T-helper 2 cell (primary cell): ENCODE measurements at places on chromosomes 1 and 21.

DNA sequence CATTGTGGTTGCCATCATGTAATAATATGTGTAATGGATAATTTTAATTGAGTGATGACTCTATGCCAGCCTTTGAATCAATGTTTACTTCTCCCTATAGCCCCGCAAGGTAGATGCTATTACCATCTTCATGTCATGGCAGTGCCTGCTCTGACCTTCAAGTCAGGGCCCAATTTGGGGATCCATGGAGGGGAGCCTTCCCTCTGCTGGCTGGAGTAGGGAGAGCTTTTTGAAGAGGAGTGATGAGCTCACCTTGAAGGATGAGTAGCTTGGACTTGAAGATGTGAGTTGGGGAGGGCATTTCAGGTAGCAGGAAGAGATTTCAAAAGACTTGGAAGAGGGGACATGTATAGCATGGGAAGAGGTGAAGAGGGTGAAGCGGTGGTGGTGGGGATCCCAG, 189.2 kb downstream of the FOXD2 start:
- no peak for DNase-seq

- no peak for DNase-seq
These were observed 166.8 kb upstream of the IVNS1ABP start for GRCh38 chr1:185483664-185484450.

DNA sequence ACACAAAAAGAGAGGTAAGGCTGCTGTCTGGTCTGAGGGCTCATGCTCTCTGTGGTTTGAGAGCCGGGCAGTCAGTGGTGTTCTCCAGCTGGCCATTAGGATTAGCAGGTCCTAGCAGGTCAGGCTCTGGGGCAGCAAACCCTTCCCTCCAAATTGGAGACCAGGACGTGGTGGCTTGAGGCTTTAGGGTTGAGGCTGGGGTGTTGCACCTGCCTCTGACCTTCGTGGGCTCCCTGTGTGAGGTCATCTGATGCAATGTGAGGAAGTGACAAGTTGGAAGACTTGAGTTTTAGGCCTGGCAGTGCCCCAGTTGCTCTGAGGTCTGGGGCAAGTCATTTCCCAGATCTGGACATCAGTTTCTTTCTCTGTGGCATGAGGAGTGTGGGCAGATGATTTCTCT, 24.4 kb downstream of the SZRD1 start:
- no peak for DNase-seq

DNA sequence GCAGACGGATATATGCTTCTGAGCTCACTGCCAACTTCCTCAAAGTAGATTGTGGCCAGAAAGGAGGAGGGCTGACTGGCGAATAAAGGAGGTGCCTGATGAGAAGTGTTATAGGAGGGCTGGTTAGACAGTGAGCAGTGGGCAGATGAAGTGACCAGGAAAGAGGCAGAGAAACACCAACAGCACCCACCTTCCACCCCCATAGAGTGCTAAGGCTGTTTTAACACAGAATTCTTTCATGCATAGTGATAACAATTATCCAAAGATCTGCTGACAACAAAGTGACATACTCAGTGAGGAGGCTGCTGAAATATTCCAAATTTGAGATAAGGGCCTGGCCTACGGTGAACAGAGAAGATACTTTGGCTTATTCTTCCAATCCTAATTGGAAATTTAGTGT, 21.2 kb upstream of the MTR start:
- no peak for DNase-seq

DNA sequence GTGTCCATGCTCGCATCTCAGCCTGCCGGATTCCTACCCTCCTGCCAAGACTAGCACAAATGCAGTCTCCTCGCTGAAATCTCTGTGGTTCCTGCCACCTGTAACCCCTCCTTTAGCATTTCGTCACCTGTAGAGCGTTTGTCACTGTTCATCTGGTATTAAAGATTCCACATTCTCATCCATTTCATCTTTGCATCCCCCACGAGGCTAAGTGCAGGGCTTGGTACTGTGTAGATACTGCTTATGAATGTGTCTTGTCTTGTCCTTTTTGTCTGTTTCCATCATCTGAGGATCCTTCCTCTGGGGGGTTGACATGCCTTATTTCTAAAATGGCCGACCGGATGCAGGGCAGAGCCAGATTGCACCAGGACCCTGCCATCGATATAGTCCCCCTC, 53.7 kb upstream of the DNAJC6 start:
- no peak for DNase-seq

GRCh38 chr1:111553196-111553595, 49.8 kb upstream of the ADORA3 start:
- no peak for DNase-seq

DNA sequence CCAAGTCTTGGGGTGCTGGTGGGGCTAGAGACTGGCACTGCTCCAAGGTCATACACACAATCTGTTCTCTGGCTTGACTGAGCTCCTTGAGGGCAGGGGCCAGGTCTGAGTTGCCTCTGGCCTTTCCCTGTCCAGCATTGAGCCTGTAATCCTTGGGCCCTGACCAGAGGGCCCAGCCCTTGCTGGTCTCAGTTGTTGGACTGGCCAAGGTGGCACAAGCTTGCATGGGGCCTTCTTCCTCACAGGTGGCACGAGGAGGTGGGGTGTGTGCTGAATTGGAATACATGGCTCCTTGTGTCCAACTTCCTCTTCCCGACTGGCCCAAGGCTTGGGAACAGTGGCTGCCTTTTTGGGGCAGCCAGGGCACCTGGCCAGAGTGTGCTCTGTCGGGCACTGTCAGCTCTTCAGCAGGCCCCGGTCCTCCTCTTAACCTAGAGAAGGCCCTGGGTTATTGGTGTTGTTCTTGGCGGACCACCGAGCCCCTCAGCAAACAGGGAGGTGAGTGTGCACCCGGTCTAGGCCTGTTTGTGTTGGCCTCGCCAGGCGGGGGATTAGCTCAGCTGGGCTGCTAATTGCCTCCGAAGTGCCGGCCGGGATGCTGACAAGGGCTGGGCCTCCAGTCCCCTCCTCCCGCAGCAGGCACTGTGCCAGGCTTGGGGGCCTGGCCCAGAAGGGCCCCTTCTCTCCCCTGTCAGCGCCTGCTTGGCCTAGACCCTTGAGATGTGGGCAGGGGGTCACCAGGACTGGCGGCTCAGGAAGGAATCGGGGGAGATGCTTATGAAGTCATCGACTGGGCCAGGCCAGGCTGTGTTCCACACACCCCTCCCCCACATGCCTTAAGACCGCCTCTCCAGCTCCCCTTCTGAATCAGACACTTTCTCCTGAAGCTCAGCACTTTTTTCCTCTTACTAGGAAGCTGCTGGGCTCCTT, 28.5 kb downstream of the WNT4 start:
- no peak for DNase-seq

GRCh38 chr1:89837036-89837481, 16.2 kb downstream of the LRRC8D start:
- DNase-seq: no peak

- DNase-seq: no peak
These were observed 5.2 kb upstream of the AKNAD1 start for GRCh38 chr1:108862017-108862610.
